ENCODE measurements at places on chromosomes 16 and 17. TPM values are rescaled to one million over a fixed set of nuclear protein-coding genes. Genes with fewer than 3 reads are reported as not detected.

GRCh38 chr16:67216612-67217490, 10.1 kb upstream of the TMEM208 start:
- DNase-seq = no peak

- no peak for DNase-seq
Measured at GRCh38 chr16:81456523-81457325, 12.1 kb downstream of the CMIP start.

DNA sequence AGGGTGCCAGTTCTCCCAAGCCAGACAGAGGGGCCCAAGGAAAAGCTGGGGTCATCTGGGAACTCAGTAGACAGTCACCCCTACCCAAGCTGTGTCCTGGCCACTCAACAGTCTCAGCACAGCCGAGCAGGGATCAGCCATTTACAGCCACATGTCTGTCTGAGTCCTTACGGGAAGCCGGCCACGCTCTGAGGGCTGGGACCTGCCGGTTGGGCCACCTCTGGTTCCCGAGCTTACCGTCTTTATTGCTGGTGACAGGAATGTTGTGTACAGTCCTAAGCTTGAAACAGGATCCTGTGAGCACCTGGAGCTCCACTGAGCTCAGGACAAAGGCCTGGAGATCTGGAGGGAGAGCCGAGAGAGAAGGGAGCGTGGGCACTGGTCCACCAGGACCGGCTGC, 59.8 kb downstream of the TIMM22 start:
- DNase-seq = no peak

DNA sequence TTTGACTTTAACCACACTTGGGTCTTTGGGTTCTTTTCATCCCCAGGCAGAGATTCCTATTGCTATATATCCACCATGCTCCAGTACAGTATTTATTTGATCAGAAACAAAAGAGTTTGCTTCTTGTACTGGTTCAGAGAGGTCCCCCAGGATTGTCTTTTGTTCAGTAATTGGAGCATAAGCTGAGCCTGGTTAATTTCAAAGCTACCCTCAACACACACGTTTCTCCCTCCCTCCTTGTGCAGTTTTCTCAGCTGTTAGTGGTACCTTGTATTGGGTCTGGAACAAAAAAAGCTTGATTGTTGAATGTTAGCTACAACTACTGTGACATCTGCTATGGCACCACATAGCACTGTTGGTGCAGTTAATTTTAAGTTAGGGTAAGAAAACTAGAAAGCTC, 50.0 kb downstream of the NUP93 start:
- no peak for DNase-seq

DNA sequence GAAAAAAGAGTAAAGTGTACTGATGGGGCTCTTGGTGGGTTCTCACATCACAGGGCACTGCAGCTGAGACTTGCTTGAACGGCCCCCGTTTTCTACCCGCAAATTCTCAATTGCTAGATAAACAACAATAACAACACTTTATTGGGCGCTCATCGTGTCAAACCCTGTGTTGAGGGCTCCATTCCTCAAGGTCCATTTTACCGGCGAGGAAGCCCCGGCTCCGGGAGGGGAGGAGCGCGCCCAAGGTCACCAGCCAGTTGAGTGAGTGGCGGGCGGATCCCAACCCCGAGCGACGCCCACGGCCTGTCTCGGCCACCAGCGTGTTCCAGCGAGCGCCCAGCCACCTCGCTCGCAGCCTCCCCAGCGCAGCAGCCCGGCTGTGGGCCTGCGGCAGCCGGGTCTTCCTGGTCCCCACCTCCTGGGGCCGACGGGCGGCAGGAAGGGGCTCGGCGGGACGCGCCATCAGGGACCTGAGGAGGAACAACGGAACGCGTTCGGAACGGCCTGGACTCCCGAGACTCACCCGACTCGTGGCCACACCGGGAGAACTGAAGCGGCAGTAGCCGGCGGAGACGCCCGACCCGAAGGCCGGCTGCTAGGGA, 373 bp downstream of the CMC2 start:
- DNase-seq = peak; percentile 86

DNA sequence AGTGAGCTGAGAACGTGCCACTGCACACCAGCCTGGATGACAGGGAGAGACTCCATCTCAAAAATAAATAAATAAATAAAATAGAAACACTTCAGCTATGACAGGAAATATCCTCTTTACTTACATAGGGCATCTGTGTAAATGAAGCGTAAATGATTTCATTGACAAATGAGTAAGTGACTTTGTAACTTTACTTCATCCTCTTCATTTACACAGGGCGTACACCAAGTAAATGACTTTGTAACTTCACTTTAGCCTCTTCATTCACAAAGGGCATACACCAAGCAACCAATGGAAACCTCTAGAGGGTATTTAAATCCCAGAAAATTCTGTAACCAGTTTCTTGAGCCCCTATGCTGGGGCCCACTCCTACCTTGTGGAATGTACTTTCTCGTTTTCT, 16.2 kb upstream of the KLHDC4 start:
- no peak for DNase-seq

DNA sequence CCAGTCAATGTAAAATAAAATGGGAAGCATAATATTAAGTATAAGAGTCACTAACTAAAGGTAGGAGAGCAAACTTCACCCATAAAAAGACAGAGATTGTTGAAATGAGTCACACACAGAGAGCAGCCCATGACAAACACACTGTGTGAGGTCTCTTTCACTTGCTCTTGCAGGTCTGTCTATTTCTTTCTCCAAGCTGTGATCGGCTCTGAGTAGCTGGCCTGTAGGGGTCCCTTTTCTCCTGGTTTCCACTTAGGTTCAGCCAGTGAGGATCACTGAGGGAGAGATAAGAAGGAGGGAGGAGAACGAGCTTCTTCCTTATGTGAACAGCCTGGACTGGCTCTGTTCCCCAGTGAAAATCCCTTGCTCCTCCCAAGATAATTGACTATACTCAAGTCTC, 133.7 kb upstream of the HS3ST3A1 start:
- no peak for DNase-seq

DNA sequence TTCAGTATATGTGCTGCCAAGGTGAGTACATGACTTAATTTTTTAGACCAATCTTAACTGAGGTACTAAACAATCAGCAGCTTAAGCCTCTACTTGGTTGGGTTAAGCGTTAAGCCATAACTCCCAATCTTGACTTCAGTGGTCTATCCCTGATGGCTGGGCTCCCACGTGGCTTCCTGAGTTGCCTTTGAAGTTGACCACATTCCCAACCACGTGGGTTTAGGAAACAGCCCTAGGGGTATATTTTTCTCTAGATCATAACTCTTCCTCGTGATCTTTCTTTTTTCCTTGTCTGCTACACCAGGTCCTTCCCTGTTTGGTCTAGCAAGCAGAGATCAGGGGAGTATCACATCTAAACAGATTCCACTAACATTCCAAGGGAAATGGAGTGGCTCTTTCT, 20.1 kb upstream of the PIRT start:
- DNase-seq = no peak

GRCh38 chr16:23676924-23677480, 1.7 kb upstream of the PLK1 start:
- no peak for DNase-seq

- DNase-seq = no peak
Measured at GRCh38 chr17:81143200-81143527, 22.1 kb upstream of the PVALEF start.

- DNase-seq = no peak
Measured at GRCh38 chr17:20028443-20028842, 19.3 kb downstream of the SPECC1 start.

MILR1 gene
- polyA plus RNA-seq = 6.6 TPM

SKAP1 gene
- 1.8 TPM for polyA plus RNA-seq

SLC12A3 gene
- polyA plus RNA-seq = 0.16 TPM
